ENCODE measurements at places on chromosomes 16 and 17. TPM values are rescaled to one million over a fixed set of nuclear protein-coding genes. Genes with fewer than 3 reads are reported as not detected.

DNA sequence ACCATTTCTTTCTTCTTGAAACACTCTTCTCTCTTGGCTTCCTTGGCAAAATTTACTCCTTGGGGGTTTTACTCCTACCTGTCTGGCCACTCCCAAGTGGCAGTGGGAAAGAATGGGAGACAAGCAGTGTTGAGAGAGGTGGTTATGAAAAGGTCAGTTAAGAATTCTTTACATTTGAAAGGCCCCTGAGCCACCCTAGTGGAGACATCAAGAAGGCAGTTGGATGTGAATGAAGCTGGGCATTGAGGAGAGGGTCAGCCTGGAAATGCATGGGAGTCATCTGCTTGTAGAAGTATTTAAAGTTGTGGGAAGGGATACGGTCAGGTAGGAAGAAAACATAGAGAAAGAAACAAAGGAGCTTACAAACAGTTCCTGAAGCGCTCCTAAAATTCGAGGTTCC is 42.3 kb upstream of the CCNF start:
- no peak for DNase-seq

GRCh38 chr17:68733241-68734176 is 132.3 kb upstream of the FAM20A start:
- DNase-seq: peak; percentile 24

GAS7 gene
- total RNA-seq: 60.8 TPM

LPO gene
- total RNA-seq: not detected

TP53TG3B gene
- not detected for total RNA-seq

PIMREG gene
- total RNA-seq: 9.0 TPM

All from skin of body (tissue), 3 donors.